ENCODE measurements at places on chromosomes 4 and X. TPM values are rescaled to one million over a fixed set of nuclear protein-coding genes. Genes with fewer than 3 reads are reported as not detected.

ANKRD50 gene
- total RNA-seq, result 0.15 TPM

LNX1 gene
- not detected for total RNA-seq

SETD7 gene
- 13.8 TPM for total RNA-seq

VEGFC gene
- total RNA-seq, result not detected

F11 gene
- total RNA-seq, result not detected

RHOXF1 gene
- not detected for total RNA-seq

RWDD4 gene
- 17.8 TPM for total RNA-seq

CYBB gene
- total RNA-seq, result not detected

GAGE12F gene
- not detected for total RNA-seq

OTUD4 gene
- 48.9 TPM for total RNA-seq

SERTM2 gene
- total RNA-seq, result not detected

COMMD8 gene
- total RNA-seq, result 23.6 TPM

F8A2 gene
- not detected for total RNA-seq

PTTG2 gene
- total RNA-seq, result 2.6 TPM

VBP1 gene
- 68.9 TPM for total RNA-seq

ZNF732 gene
- total RNA-seq, result not detected

DMRTC1 gene
- total RNA-seq, result not detected

ADGRA3 gene
- total RNA-seq, result 0.53 TPM

TSPAN7 gene
- total RNA-seq, result not detected

PCSK1N gene
- 0.21 TPM for total RNA-seq

LINC00632 gene
- not detected for total RNA-seq

GPRIN3 gene
- 67.5 TPM for total RNA-seq

GAGE1 gene
- not detected for total RNA-seq

TAF7L gene
- not detected for total RNA-seq

ARSJ gene
- not detected for total RNA-seq

LRAT gene
- total RNA-seq, result not detected

OTUD6A gene
- not detected for total RNA-seq

TRIML2 gene
- not detected for total RNA-seq

HTR2C gene
- total RNA-seq, result not detected

RTL5 gene
- total RNA-seq, result 0.14 TPM

TMSB15C gene
- 4.6 TPM for total RNA-seq

CENPVL1 gene
- not detected for total RNA-seq

TRAPPC2 gene
- 19.1 TPM for total RNA-seq

KLHL13 gene
- total RNA-seq, result 0.30 TPM

CD38 gene
- 151 TPM for total RNA-seq

BRS3 gene
- not detected for total RNA-seq

PABPC1L2A gene
- total RNA-seq, result not detected

MAGEB4 gene
- not detected for total RNA-seq

TEX13A gene
- total RNA-seq, result not detected

RPA4 gene
- total RNA-seq, result 0.52 TPM

WDR17 gene
- total RNA-seq, result 0.44 TPM

EGF gene
- not detected for total RNA-seq

GAGE13 gene
- total RNA-seq, result not detected

ZNF595 gene
- total RNA-seq, result 10.6 TPM

NPY1R gene
- not detected for total RNA-seq

ATXN3L gene
- total RNA-seq, result not detected

XAGE1A gene
- total RNA-seq, result not detected

CDS1 gene
- not detected for total RNA-seq

TMEM131L gene
- total RNA-seq, result 34.0 TPM

USP53 gene
- 6.1 TPM for total RNA-seq

PJA1 gene
- 20.1 TPM for total RNA-seq

Measured in activated CD8-positive, alpha-beta memory T cell treated with anti-CD3 and anti-CD28 coated beads, Interleukin-2, amount 10 ng/mL, durations not matched to agents 7 days and 5 days (primary cell).